Nephron progenitor cell (in vitro differentiated cells): ENCODE measurements at places on chromosomes 4 and X.

DNA sequence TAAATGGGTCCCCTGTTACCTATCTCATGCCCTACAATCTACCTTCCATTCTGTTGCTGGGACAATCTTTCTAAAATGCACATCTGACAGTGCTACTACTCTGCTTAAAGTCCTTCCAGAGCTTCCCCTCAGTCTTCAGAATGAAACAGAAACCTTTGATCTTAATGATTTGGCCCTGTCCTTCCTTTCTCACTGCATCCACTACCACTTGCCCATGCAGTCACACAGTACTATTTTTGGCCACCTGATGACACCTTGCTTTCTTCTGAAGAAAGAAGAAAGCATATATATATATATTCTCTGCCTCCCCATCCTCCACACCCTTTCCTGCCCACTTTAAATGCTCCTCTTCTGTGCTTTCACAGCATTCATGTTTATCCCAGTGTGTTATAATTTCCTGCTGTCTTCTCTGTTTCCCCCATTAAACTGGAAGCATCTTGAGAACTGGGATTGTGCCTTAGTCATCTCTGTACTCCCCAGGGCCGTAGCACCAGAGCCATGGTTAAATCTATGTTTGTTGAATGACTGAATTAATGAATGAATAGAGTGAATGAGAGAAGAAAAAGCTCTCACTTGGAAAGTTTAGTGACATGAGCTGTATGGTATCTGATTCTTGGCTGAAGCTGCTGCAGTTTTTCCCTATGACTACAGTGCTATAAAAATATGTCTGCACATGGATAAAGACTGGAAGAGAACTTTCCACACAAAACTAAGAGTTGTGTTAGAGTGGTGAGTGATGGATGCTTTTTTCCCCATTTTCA is 56.2 kb downstream of the RTL9 start:
- no peak overlapping the region for H3K27ac ChIP-seq
- no peaks in the 10 kb centered on the region for H3K36me3 ChIP-seq
- no peaks in the 10 kb centered on the region for H3K27me3 ChIP-seq
- DNase-seq, result no peak
- no peak overlapping the region for H3K4me3 ChIP-seq

GRCh38 chr4:47468706-47469365 is 5.3 kb upstream of the COMMD8 start:
- peaks cover 13% of the 10 kb centered on the region for H3K4me1 ChIP-seq
- no peak overlapping the region for H3K27ac ChIP-seq
- no peaks in the 10 kb centered on the region for H3K36me3 ChIP-seq
- H3K4me3 ChIP-seq, result no peak overlapping the region

DNA sequence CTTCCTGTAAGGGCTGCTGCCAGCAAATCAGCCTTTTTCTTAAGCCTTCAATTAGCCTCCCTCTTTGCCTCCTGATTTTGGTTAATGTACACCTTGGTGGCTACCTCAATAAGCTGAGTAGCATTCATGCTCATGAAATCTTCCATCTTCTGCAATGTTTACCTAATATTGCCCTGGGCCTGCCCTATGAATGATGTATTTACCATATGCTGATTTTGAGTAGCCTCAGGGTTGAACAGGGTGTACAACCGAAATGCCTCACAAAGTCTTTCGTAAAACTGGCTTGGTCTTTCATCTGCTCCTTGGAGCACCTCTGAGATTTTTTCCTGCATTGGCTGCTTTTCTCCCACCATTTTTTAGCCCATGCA is 29.8 kb downstream of the SULT1E1 start:
- no peak overlapping the region for H3K4me3 ChIP-seq
- no peak overlapping the region for H3K27ac ChIP-seq
- no peaks in the 10 kb centered on the region for H3K27me3 ChIP-seq
- DNase-seq, result no peak
- no peaks in the 10 kb centered on the region for H3K36me3 ChIP-seq

DNA sequence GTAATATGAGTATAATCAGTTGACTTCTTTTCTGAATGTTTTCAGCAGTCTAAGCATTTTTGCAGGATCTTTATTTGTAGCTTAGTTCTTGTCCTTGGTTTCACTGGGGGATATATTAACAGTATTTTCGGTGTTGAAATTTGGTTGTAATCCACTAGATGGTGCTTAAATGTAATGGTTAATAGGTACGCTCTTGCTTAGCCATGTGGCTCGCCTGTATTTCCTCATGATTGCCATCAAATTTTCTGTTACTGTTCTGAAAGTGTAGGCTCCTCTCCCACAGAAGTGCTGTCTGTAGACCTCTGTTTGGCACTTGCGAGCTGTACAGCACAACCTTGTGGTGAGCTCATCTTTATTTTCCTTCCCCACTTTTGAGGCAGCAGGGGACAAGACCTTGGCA is 3.9 kb upstream of the FAAH2 start:
- DNase-seq, result no peak
- no peaks in the 10 kb centered on the region for H3K36me3 ChIP-seq
- peaks cover 3% of the 10 kb centered on the region for H3K27me3 ChIP-seq
- H3K4me1 ChIP-seq, result no peaks in the 10 kb centered on the region

- H3K4me1 ChIP-seq, result peaks cover 26% of the 10 kb centered on the region
- H3K36me3 ChIP-seq, result no peaks in the 10 kb centered on the region
- no peak overlapping the region for H3K27ac ChIP-seq
- H3K27me3 ChIP-seq, result peaks cover 30% of the 10 kb centered on the region
- no peak overlapping the region for H3K4me3 ChIP-seq
These were observed 9.9 kb downstream of the ARHGAP36 start for GRCh38 chrX:131067846-131068745.

DNA sequence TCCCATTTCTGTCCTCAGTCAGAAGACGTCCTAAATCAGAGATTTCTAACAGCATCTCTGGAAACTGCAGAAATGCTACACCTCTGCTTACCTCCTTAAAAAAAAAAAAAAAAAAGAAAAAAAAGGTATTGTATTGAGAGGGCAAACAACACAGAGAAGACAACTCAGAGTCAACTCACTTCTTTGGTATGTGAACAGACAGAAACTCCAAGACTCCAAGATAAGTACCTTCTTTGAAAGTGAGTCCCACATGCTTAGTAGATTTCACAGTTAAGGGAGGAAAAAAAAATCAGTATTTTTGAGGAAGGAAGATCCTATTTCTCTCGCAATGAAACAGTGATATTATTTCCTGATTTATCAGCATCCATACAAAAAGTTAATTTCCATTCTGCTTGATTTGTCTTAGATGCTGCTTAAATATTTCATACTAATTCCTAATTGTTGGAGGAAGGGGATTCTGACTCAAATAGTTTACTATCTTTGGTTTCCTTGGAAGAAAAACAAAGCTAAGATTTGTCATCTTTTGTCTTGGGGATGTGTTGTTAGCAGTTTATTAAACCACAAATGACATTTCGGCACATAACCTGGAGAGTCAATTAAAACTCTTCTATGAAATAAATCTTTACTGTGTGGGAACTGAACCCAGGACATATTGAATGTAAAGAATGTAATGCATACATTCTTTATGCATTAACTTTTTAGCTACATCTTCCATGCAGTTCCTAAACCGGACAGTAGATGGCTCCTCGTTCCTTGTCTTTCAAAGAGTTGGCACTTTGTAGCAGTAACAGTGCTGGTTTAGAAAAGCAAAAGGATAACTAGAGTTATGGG is 4.7 kb downstream of the RASGEF1B start:
- H3K27ac ChIP-seq, result no peak overlapping the region
- DNase-seq, result peak; percentile 76
- H3K4me1 ChIP-seq, result peaks cover 67% of the 10 kb centered on the region
- peaks cover 13% of the 10 kb centered on the region for H3K27me3 ChIP-seq
- H3K36me3 ChIP-seq, result no peaks in the 10 kb centered on the region

DNA sequence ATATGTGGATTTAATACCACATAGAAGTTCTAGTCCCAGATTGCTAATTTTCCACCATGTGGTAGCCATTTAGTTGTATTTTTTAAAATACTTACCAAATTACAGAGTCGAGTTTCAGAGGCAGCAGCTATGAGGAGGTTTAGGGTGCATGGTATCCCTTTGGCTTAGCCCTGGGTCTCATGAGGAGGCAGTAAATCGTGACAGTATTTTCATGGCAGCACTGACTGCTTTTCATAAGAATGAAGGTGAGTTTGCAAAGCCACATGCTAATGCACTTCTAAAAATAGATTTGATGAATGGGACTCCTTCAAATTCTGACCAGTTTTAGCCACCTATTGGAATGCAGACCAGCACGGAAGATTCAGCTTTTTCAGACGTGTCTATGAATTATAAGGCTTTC is 114.0 kb upstream of the FRG1 start:
- no peaks in the 10 kb centered on the region for H3K4me1 ChIP-seq
- no peak for DNase-seq
- no peak overlapping the region for H3K4me3 ChIP-seq

DNA sequence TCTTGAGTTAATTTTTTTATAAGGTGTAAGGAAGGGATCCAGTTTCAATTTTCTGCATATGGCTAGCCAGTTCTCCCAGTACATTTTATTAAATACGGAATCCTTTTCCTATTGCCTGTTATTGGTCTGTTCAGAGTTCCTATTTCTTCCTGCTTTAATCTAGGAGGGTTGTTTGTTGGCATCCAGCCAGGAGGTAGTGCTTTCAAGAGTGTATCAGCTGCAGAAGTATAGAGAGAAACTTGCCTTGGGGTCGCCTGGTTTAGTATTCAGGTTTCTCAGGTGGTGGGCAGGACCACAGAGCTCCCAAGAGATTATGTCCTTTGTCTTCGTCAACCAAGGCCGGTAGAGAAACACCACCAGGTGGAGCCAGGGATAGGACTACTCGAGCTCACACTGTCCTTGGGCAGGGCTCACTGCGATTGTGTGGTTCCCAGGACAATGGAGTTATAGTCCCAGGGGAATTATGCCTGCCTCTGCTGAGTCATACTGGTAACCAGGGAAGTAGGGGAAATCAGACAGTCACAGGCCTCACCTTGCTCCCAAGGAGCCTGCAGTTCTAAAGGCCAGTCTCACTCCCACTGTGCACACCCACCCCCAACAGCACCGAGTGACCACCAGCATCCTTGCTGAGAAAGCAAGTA is 168.1 kb downstream of the VSIG4 start:
- H3K4me3 ChIP-seq, result no peak overlapping the region
- DNase-seq, result no peak
- no peaks in the 10 kb centered on the region for H3K36me3 ChIP-seq
- peaks cover 19% of the 10 kb centered on the region for H3K4me1 ChIP-seq

GRCh38 chrX:28701222-28701621 is 114.0 kb downstream of the IL1RAPL1 start:
- no peak for DNase-seq
- H3K4me3 ChIP-seq, result no peak overlapping the region
- H3K36me3 ChIP-seq, result no peaks in the 10 kb centered on the region

- H3K4me3 ChIP-seq, result no peak overlapping the region
- peaks cover 3% of the 10 kb centered on the region for H3K27me3 ChIP-seq
- no peak for DNase-seq
These were observed 17.0 kb upstream of the ZNF280C start for GRCh38 chrX:130285710-130286109.

DNA sequence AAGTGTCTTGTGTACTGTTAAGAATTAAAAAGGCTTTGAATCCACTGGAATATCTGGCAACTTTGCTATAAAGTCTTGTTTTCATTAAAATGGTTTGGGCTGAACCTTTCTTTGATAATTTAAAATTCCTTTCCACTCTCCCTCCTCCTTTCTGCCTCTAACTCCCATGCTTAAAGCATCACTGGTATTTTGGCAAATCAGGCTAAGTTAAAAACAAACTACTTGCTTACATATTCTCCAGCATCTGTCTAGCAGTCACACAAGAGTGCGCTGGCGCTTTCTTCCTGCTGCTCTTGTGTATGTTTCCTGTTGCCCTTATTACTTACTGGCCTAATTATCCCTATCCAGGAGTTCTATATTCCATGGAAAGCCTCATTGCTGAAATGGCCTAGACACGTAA is 136.6 kb downstream of the VEGFC start:
- H3K4me3 ChIP-seq, result no peak overlapping the region
- no peaks in the 10 kb centered on the region for H3K36me3 ChIP-seq
- no peak for DNase-seq
- no peaks in the 10 kb centered on the region for H3K4me1 ChIP-seq
- H3K27ac ChIP-seq, result peak overlapping the region; percentile 31

- peak overlapping the region; percentile 99 for H3K4me3 ChIP-seq
- peaks cover 8% of the 10 kb centered on the region for H3K27me3 ChIP-seq
- peaks cover 39% of the 10 kb centered on the region for H3K4me1 ChIP-seq
- peaks cover 30% of the 10 kb centered on the region for H3K36me3 ChIP-seq
- DNase-seq, result peak; percentile 55
These were observed 882 bp downstream of the MRFAP1 start for GRCh38 chr4:6641164-6641970.
